ENCODE measurements at places on chromosomes 2 and 18. TPM values are rescaled to one million over a fixed set of nuclear protein-coding genes. Genes with fewer than 3 reads are reported as not detected.

The GORASP2 gene
- total RNA-seq, result 71.4 TPM

DNA sequence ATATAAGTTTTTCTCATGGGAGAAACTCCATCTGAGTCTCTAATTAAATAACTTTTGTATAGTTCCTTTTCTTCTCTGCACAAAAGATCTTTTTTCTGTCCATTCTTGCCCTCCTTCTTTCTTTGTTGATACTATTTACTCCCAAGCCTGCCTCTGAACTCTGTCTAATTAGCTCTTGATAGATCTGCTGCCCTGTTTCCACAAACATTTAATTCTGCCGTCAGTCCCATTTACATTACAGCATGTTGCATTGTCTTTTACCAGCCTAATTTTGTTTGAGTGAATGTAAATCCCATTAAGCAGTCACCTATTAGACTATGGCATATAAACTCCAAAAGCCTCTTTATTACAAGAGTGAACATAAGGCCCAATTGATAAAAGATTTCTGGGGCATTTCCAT, 254.4 kb downstream of the ERBB4 start:
- no peak for DNase-seq

- DNase-seq, result no peak
Observed at GRCh38 chr2:197846777-197847176, 42.4 kb downstream of the PLCL1 start.

GRCh38 chr2:190180313-190181122, 118.0 kb upstream of the MSTN start:
- DNase-seq, result peak; percentile 45

- DNase-seq, result no peak
Observed at GRCh38 chr18:68548904-68549870, 165.7 kb downstream of the TMX3 start.

DNA sequence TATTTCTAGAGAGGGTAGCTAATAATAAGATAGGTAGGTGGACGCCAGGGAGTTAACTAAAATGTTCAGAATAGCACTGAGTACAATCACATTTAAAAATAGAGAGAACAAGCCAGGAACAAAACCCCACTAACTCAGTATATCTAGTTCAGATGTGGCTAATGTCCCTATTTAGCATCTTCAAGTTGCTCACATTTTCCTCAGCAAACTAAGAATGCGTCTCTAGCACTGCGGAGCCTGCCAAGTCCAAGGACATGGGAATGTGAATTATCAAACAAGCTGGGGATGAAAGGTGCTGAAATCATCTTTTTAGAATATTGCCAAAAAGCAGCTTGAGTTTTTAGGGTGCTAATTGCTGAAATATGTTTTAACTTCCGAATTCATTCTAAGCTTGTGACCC, 398.5 kb upstream of the FIGN start:
- DNase-seq, result no peak

The IL37 gene
- not detected for total RNA-seq

The KLHL14 gene
- 2.4 TPM for total RNA-seq

The UGT1A3 gene
- not detected for total RNA-seq

Data from neural crest cell (in vitro differentiated cells).